Cerebellum (tissue), 4 donors: ENCODE measurements at places on chromosomes 12 and 14. TPM values are rescaled to one million over a fixed set of nuclear protein-coding genes. Genes with fewer than 3 reads are reported as not detected.

DNA sequence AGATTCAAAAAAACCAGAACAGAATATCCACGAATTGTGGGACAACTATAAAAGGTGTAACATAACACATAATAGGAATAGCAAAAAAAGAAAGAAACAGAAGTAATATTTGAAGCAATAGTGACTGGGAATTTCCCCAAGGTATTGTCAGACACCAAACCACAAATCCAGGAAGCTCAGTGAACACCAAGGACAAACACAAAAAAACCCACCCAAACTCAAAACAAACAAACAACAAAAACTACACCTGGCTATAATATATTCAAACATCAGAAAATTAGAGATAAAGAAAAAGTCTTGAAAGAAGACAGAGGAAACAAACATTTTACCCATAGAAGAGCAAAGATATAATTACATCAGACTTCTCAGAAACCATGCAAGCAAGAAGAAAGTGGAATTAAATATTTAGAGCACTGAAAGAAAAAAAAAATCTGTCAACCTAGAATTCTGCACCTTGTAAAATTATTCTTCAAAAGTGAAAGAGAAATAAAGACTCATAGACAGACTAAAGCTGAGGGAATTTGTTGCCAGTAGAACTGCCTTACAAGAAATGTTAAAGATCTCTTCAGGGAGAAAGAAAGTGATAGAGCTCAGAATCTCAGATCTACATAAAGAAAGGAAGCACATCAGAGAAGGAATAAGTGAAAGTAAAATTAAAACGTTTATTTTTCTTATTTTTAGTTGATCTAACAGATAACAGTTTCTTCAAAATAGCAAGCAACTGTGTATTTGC is 12.1 kb upstream of the HMGA2 start:
- no peak for DNase-seq

- DNase-seq = peak; percentile 21
Measured at GRCh38 chr12:98968896-98969295, 323.8 kb downstream of the APAF1 start.

- no peak for DNase-seq
Measured at GRCh38 chr12:76449016-76449415, 100.8 kb upstream of the BBS10 start.

- no peak for DNase-seq
Measured at GRCh38 chr14:57199921-57200320, 68.8 kb downstream of the EXOC5 start.

DNA sequence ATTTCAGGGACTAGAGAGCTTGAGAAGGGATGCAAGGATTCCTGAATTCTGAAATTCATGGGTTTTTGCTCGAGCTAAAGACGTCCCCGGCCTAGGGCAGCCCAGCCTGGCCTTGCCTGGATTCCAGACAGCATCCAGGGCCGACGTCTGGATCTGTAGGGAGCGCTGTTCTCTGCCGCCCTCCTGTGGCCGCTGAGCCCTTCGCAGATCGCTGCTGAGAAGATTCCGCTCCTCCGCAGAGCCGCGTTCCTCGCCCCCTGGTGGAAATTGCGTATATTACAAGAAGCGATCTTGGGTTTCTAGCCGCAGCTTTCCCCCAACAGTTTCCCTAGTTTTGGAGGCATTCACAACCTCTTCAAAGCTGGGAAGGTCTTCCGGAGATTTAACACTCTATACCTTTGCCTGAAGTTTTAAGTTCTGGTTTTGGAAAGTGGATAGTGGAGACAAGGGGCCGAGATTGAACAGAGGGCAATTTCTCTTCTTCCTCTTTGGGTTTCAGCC is 5.1 kb downstream of the CISTR start:
- peak; percentile 95 for DNase-seq

- DNase-seq = no peak
Measured at GRCh38 chr14:64825509-64825908, 54.2 kb downstream of the SPTB start.

DNA sequence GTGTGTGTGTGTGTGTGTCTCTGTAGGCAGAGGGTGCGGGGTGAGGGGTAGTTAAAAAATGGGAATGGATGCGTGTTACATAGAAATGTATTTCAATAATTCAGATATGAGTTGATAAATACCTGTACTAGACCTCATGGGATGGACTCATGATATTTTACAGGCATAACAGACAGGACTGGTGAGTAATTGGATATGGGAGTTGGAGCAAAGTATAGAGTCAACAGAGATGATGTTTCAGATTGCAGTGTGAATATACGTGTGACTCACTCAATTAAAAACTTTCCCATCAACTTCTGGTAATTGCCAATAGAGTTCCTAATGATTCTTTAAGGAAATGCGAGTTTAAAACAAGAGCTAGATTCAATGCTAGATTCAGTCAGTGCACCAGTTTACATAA is 711.9 kb downstream of the C12orf50 start:
- no peak for DNase-seq

DNA sequence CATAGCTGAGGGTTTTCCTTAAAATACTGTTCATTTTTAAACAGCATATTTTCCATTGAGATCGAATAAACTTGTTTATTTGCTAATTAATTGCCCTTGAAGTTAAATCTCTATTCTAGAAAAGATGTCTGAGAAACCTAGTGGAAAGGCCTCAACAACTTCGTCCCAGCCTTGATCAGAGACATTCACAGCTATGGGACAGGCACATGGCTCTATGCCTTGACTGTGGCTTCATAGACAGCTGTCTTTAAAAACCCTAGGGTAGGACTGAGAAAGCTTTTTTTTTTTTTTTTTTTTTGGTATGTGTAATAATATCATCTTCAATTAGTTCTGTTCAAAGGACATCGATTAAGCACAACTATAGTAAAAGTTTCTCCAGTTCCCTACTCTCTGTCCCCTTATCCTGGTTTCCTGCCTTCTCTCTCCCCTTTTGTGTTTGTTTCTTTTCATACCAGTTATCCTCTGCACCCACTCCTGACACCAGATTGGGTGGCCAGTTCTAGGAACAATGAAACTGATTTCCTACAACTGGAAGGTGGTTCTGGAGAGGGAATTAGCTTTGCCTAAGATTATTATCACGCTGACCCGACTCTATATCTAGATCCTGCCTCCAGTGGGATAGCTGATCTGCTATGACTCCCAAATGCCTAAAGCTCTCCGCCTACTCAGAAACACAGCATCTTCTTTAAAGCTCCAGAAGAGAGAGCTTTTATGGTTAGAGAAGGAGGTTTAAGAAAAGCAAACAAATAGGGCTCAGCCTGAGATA is 20.3 kb downstream of the SOCS2 start:
- no peak for DNase-seq

DNA sequence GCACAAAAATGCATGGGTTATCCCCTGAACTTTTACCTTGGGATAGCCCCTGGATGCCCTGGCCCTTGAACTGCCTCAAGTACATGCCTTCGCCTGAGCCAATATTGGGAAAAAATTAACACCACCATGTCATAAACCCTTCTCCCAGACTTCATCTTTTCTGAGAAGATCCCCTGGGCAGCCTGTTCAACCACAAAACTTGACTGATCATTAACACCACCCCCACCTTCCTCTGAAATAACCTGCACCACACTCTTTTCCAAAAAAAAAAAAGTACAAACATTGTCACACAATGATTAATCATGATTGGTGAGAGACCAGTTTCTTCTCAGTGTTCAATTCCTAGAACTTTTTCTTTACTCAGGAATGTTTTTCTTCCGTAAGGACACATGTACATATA is 217.9 kb downstream of the PAX9 start:
- DNase-seq = no peak

DNA sequence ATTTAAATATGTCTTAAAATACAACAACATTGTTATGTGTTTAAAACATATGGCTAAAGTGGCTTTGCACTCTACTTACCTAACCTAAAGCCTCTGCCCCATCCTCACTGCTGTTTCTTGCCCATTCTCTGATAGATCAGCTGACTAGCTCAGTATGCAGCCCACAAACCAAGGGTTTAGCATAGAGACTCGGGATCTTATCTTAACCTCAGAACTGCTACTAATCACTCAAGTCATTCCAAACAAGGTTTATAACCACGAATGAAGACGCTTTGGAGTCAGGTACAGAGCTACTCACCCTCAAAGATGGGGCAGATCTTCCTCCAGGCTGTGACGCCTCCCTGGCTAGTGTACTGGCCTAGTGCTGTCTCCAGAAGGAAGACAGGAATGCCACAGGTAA is 19.3 kb downstream of the SLC6A13 start:
- no peak for DNase-seq

- DNase-seq = peak; percentile 65
Measured at GRCh38 chr12:3247629-3248161, 170.5 kb downstream of the TSPAN9 start.

- peak; percentile 11 for DNase-seq
Measured at GRCh38 chr12:25155022-25155576, 39.9 kb downstream of the DNAI7 start.

- DNase-seq = no peak
Measured at GRCh38 chr12:85036733-85037132, 582 bp downstream of the LRRIQ1 start.

GRCh38 chr14:77988096-77988870 is 181.9 kb upstream of the NRXN3 start:
- DNase-seq = no peak

DNA sequence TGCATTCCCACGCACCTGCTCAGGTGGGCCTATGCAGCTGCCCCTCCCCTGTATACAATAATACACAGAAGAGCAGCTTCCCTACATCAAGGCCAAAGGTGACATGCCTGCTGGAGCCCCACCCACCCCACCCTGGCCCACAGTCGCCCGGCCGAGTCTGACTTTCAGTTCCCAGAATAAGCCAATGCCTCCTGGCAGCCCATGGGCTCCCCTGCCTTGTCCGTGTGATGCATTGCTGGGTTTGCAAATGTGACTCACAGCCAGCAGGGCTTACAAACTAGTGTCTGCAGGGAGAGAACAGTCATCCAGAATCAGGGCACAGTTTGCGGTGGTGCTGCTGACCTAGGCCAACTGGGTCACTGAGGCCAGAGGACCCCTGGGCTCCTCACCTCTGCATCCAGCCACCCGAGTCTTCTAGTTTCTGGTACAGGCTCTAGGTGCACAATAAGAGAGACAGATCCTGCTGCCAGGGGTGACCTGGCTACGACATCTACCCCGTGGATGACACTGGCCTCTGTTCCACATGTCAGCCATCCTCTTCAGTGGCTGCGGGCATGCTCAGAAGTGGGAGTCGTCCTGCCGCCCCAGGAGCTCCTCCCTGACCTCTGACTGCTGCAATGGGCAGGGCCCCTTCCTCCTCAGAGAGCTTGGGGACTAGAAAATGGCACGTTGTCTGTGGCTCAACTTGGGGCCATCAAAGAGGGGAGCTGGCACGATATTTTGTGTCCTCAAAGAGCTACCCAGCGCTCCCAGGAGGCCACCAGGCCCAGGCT is 84.5 kb downstream of the CHGA start:
- DNase-seq = peak; percentile 45

DNA sequence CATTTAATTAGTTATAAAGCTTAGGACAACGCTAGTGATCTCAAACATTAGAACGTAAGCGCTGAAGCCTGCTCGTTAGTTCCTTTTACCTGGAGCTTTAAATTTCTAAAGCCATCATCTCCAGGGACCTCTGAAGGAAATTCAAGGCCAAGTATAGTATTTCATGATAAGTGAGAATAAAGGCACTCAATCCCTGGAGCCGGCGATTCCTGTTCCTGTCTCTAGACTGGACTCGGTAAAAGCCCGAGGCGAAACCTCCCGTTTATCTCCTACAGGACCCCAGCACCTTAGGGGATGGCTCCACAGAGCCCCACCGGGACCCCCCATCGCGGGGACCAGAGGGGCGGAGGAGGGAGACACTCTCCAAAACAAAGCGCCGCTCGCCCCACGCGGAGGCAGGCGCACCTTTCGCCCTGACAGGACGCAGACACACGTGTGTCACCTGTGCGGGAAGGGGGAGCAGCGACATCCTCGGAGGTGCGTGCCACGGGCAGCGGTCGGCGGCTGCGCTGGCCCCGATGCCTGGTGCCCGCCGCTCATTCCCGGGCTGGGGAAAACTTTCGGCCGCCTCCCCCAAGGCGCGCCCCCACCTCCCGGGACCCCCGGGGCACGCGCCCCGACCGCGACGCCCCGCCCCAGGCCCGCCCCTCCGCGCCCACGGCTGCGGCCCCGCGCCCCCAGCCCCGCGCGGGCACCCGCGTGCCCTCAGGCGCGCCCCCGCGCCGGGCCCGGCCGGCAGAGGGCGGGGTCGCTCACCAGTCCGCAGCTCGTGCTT is 678 bp downstream of the RPS6KA5 start:
- DNase-seq = peak; percentile 74

GRCh38 chr14:23306412-23307145 is at the start of gene BCL2L2:
Gene BCL2L2 (plus strand): TSS chr14:23306833. CDS start chr14:23307768, 935 bp downstream.
- peak; percentile 90 for DNase-seq

DNA sequence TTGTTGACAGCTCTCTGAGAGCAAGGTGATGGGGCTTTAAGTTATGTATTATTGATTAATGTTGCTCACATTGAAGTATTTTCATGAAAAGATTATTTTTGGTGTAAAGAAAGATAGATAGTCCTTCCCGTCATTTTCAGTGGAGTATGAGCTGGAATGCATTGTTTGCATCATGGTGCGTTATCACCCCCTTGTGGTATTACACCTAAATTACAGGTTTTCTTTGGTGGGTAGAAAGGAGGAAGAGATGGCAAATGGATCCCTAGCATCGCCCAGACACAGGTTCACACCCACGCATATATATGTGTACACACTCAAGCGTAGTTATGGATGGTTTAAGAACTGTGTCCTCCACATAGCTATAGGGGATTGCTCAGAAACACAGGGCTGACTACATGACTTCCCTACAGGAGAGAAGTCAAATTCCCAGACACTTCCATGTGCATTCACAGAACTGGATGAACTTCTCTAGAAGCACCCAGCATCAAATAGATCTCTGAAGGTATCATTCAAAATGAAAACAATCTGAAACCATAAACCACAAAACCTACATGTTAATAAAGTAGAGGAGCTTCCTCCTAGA is 14.4 kb upstream of the SERPINA10 start:
- DNase-seq = no peak

- no peak for DNase-seq
Measured at GRCh38 chr14:68823434-68824206, 30.8 kb upstream of the ZFP36L1 start.

DNA sequence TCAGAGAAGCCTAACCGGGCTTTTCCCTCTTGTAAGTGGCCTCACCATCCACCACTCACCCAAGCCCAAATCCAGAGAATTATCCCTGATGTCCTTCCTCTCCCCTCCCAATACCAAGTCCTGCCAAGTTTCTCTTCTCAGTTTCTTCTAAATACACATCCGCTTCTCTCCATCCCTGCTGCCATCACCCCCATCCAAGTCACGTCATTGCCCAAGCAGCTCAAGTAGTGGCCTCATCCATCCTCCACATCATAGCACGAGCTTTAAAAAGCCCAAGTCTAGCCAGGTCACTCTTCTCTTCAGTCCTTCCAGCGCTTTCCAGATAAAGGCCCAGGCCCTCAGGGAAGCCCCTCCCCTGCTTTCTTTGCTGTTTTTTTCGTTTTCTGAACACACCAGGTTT is 25.4 kb downstream of the IL31 start:
- no peak for DNase-seq

OTOGL gene
- 1.4 TPM for total RNA-seq

THAP2 gene
- total RNA-seq = 29.1 TPM

AICDA gene
- not detected for total RNA-seq

ENDOU gene
- total RNA-seq = not detected

LGR5 gene
- total RNA-seq = 0.91 TPM

PPHLN1 gene
- total RNA-seq = 80.0 TPM

UNC79 gene
- total RNA-seq = 50.0 TPM

RIPK3 gene
- 1.2 TPM for total RNA-seq

KLHDC1 gene
- 9.9 TPM for total RNA-seq

CLEC6A gene
- total RNA-seq = not detected

LRP1 gene
- total RNA-seq = 109 TPM

DDX55 gene
- total RNA-seq = 20.6 TPM

CERS5 gene
- total RNA-seq = 93.8 TPM

KIF5A gene
- total RNA-seq = 51.7 TPM

ADAMTS20 gene
- 0.82 TPM for total RNA-seq

KIF26A gene
- total RNA-seq = 4.5 TPM

OR11H12 gene
- total RNA-seq = not detected
